ENCODE measurements at places on chromosomes 7 and 10.
A peak's percentile ranks its signal among the peaks of the same experiment; 100 is the strongest.

GRCh38 chr10:101151395-101151794 lies 20.3 kb downstream of the TLX1 start:
- DNase-seq, result no peak

DNA sequence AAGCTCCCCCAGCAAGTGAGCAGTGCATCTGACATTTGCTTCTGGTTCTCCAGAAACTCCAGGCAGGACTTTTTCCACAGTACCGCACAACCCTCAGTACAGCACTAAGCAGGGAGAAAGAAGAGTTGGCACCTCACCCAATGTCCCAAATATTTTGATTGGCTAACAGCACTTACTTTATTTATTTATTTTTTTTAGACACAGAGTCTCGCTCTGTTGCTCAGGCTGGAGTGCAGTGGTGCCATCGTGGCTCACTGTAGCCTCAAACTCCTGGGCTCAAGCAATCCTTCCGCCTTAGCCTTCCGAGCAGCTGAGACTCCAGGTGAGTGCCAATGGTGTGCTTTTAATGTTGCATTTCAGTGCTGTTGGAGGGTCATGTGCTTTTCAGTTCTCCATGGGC lies 200.3 kb upstream of the ZMIZ1 start:
- DNase-seq, result no peak

DNA sequence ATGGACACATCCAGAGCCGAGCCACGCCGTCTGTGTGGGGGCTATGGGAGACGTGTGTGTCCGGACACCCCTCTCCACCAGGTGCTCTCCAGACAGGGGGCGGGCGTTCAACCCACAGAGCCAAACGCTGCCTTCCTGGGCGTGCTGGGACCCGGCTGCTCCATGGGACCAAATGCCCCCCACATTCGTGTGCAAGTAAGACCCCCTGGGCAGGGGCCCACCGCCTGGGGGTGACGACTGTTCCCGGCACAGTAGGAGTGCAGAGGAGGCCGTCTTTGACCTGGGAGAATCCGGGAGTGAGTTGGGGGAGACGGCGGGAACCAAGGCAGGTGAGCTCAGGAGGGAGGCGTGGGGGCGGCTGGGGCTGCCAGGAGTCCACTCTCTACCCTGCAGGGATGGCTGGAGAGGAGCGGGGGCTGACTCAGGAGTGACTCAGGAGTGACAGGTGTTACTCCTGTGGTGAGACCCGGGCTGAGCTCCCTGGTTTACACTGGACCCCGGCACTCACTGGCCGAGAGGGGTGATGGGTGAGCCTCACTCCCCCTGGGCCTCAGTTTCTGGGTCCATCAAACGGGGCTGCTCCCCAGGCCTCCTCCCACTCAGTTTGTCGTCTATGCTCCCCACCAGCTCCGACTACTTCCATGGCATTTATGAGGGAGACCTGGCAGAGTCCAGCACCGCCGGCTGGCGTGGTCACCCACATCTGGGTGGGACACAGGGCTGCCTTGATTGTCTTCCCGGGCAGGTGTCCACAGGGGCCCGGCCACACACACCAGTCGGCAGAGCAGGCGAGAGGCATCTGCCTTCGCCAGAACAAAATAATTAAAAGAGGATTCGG lies 95.0 kb downstream of the MICALL2 start:
- no peak for DNase-seq

- DNase-seq, result no peak
These were observed 76.8 kb downstream of the ALOX5 start for GRCh38 chr10:45450866-45451265.

DNA sequence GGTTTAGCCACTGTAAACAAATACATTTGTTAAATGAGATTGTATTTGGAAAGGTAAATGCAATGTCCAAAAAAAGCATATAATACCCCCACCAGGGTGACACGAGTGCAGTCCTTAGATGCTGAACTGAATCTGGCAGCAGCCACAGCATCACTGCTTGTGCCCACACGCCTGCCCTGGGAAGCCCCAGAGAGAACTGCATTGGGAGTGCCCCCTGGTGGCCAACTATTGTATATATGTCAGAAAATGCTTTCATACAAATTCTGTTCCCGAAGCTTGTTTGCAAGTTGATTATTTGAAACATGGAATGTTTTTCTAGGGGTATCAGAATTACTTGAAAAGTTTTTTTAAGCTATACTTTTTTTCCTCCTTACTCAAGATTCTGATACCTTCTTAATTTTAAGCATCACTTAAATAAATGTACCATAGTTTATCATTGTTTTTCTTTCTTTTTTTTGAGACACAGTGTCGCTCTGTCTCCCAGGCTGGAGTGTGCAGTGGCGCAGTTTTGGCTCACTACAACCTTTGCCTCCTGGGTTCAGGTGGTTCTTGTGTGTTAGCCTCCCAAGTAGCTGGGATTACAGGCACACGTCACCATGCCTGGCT lies 50.1 kb downstream of the LANCL2 start:
- peak; percentile 94 for DNase-seq

- peak; percentile 5 for DNase-seq
These were observed 120.9 kb downstream of the CACNB2 start for GRCh38 chr10:18261063-18261610.

DNA sequence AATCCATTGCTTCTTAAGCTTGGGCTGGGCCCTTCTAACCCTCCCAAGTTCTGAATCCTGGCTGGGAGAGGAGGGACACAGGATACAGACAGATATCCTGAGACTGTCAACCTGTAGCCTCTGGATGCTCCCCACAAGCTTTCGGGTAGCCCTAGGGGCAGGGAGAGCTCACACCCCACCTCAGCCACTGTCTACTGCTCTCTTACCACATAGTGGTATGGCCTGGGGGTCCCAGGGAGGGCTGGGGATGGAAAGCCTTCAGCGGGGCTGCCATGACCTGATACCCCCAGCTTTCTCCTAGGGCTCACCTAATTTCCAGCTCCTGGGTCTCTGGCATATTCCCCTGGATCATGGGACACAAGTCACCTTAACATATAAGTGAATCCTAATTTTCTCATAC lies 25.1 kb downstream of the CRHR2 start:
- DNase-seq, result no peak

GRCh38 chr7:7897509-7897908 lies 71.1 kb upstream of the GLCCI1 start:
- DNase-seq, result no peak

GRCh38 chr7:70706204-70706603 lies 425.7 kb upstream of the GALNT17 start:
- DNase-seq, result no peak

DNA sequence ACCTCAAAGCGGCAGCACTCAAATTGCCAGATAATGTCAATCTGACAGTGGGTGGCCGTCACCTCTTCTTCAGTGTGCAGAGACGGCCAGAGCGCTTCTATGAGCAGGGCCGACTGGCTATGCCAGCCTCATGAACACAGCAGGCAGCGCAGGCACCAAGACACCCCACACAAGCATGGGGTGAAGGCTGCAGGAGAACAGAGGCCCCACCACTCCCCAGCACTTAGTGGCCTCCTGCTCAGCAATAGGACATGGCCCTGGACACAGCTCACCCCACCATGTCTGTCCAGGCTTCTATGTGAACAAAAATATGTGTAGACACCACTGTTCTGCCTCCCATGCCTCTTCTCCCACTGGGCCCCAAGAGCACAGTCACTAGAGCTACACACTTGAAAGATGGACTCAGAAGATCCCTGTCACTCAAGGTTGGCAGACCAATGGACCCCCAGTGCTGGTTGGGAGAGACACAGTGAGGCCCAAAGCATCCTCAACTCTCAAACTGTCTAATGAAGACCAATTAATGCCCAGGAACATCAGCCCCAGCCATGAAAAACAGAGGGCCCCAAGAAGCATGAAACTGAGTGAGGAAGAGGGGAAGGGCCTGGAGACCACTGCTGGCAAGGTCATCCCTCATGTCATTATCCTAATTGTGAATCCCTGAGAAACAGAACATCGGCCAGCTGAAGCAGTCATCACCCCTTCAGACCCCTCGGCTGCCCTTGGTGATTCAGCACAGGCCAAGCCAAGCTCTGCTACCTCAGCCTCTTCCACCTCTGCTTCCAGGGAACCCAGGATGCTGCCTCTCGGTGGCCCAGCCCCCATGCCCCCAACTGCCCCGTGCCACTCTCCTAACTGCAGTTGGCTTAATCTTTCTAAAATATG lies 77.7 kb downstream of the GRID1 start:
- no peak for DNase-seq

DNA sequence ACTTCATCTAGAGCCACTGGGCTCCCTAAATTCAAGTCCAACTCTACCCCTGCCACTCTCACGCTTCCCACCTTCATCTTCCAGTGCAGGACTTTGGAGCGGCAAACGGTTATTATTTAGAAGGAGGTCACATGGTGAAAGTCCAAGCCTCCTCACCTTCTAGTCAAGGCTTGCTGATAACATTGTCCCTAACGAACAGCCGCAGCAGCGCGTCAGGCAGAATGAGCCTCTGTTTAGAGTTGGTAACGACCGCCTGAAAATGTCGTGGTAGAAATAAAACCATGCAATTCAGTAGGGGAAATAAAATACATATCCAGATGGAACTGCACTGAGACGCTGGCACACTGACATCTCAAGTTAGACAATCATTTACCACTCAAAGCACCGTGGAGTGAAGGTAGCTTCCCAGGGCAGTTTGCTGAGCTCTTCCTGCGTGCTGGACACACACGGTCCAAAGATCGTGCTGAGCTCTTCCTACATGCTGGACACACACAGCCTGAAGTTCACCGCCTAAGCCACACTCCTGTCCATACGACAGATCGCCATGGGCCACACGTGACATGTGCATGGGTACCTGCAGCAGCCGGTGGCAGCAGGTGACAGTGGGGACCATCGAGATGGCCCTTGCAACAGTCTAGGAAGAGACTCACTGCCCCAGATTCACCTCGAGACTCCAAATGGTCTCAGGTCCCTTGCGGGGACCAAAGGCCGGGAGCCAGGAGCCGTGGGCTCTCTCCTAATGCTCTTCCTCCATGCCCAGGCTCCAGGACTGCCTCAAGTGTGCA lies 323.5 kb downstream of the PTPRN2 start:
- DNase-seq, result no peak

GRCh38 chr10:104306897-104307296 lies 31.4 kb downstream of the ITPRIP start:
- DNase-seq, result peak; percentile 52

- DNase-seq, result no peak
These were observed 121.7 kb downstream of the MACC1 start for GRCh38 chr7:20095436-20095835.

DNA sequence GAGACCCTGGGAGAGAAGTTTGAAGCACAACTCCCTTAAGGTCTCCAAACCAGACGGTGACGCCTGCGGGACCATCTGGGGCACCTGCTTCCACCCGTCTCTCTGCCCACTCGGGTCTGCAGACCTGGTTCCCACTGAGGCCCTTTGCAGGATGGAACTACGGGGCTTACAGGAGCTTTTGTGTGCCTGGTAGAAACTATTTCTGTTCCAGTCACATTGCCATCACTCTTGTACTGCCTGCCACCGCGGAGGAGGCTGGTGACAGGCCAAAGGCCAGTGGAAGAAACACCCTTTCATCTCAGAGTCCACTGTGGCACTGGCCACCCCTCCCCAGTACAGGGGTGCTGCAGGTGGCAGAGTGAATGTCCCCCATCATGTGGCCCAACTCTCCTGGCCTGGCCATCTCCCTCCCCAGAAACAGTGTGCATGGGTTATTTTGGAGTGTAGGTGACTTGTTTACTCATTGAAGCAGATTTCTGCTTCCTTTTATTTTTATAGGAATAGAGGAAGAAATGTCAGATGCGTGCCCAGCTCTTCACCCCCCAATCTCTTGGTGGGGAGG lies 10.8 kb downstream of the SERPINE1 start:
- DNase-seq, result no peak

DNA sequence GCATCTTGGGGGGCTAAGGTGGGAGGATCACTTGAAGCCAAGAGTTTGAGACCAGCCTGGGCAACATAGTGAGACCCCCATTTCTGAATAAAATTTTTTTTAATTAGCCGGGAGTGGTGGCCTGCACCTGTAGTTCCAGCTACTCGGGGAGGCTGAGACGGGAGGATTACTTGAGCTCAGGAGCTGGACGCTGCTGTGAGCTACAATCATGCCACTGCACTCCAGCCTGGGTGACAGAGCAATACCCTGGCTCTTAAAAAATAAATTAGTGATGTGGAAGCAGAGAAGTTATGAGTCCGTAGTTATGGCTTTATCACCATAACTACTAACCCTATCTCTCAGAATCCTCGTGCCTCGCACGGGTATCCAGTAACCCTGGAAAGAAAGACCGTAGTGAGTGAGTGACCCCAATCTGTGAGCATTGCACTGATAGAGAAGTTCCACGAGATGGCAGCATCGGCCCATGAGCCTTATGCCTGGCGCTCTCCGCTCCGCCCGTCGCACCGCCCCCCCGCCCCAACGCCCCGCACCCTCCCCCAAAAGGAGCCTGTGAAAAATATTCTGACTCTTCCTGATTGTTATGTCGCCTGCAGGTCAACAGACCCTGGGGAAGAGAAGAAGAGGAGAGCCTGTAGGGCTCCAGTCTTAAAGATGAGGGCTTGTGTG lies 4.9 kb upstream of the SLC29A3 start:
- peak; percentile 84 for DNase-seq

GRCh38 chr7:102081244-102081627 lies 205.4 kb upstream of the SH2B2 start:
- no peak for DNase-seq

DNA sequence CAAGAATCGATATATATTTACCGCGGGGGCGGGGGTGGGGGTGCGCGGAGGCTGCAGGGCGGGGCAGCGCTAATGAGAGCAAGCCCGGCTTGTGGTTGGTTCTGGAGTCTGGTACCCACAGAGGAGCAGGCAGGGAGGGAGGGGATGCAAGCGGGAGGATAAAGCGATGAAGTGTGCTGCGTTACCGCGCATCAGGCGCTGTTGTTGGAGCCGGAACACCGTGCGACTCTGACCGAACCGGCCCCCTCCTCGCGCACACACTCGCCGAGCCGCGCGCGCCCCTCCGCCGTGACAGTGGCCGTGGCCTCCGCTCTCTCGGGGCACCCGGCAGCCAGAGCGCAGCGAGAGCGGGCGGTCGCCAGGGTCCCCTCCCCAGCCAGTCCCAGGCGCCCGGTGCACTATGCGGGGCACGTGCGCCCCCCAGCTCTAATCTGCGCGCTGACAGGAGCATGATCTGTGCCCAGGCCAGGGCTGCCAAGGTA lies at the start of gene HECW1:
Gene HECW1 (plus strand): TSS at position 189 of the 482 bp plus-strand sequence. CDS start 131,259 bp downstream, outside the sequence.
- DNase-seq, result peak; percentile 71

- no peak for DNase-seq
These were observed 38.7 kb downstream of the CALML3 start for GRCh38 chr10:5563321-5563961.

DNA sequence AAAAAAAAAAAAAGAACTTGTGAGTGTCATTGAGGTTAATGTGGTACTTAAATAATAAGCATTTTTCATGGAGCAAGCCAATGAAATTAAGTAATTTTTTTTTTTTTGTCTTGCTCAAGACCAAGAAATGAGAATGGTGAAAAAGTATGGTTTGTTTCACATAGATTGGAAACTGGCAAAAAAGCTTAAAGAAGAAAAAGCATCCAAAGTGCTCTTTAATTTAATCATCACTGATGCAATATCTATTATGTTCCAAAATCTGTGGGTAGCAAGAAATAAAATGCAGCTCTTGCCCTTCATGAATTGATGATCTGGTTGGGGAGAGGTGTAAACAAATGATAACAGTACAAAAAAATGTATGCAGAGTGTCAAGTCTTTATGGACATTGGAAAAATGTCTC lies 980.6 kb downstream of the REEP3 start:
- DNase-seq, result no peak

- peak; percentile 50 for DNase-seq
These were observed 186.5 kb upstream of the BET1 start for GRCh38 chr7:94190599-94191061.

All from eye (tissue), 1 donor.